ENCODE measurements at places on chromosomes 3 and 15. TPM values are rescaled to one million over a fixed set of nuclear protein-coding genes. Genes with fewer than 3 reads are reported as not detected.

GRCh38 chr3:136196064-136196400 is at the start of gene MSL2:
TSS of gene MSL2 (minus strand) at chr3:136196335. CDS start at chr3:136195113, 1,222 bp downstream.
- no peak for DNase-seq

DNA sequence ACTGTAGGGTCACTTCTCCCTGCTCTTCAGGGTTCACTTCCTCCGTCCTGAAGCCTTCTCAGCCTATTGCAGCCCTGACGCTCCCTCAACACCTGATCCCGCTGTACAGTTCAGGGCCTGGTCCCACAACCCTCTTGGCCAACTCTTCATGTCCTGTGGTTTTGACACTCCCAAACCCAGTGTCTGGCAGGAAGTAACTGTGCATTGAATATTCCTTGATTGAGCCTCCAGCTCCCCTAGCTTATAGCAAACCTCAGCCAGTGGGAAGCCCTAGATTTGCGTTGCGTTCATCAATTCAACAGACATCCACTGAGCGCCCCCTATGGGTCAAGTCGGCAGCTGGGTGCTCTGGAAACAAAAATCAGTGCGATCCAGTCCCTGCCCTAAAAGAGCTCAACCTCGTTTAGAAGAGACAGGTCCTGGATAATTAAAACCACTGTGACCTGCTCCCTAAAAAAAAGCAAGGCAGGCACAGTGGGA is 13.5 kb downstream of the UBAP1L start:
- DNase-seq = peak; percentile 74

- DNase-seq = peak; percentile 73
These were observed 45.7 kb downstream of the B3GNT5 start for GRCh38 chr3:183298701-183299153.

USF3 gene
- total RNA-seq = 20.3 TPM

All from heart left ventricle (tissue), 16 donors.